NCI-H774 (cell line): ENCODE measurements at places on chromosomes 6 and 20.

DNA sequence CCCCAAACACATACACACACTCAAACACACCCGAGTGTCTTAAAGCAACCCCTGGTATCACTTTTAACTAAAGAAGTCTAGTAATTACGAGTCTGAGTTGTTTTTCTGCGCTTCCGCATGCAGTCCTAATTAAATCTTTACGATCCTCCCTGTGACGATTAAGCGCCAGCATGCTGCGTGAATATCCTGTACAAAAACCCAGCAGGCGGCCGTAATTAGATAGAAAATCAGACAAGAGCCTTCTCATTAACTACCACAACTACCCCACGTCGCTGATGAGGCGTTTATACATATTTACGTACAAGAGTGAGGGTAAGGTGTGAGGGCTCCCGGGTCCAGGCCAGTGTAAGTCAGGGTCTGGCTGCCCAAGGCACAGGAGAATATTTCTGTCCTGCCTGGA lies 8.1 kb downstream of the TFAP2B start:
- DNase-seq, result no peak

- no peak for DNase-seq
Measured at GRCh38 chr20:38112930-38113294, 52.2 kb downstream of the TGM2 start.

- DNase-seq, result no peak
Measured at GRCh38 chr6:5208471-5208971, 52.2 kb downstream of the LYRM4 start.

GRCh38 chr6:75044846-75045245 lies 161.0 kb downstream of the COL12A1 start:
- no peak for DNase-seq

- no peak for DNase-seq
Measured at GRCh38 chr6:30880698-30881252, 3.5 kb upstream of the DDR1 start.

- no peak for DNase-seq
Measured at GRCh38 chr6:106789428-106790148, 160.2 kb downstream of the QRSL1 start.

DNA sequence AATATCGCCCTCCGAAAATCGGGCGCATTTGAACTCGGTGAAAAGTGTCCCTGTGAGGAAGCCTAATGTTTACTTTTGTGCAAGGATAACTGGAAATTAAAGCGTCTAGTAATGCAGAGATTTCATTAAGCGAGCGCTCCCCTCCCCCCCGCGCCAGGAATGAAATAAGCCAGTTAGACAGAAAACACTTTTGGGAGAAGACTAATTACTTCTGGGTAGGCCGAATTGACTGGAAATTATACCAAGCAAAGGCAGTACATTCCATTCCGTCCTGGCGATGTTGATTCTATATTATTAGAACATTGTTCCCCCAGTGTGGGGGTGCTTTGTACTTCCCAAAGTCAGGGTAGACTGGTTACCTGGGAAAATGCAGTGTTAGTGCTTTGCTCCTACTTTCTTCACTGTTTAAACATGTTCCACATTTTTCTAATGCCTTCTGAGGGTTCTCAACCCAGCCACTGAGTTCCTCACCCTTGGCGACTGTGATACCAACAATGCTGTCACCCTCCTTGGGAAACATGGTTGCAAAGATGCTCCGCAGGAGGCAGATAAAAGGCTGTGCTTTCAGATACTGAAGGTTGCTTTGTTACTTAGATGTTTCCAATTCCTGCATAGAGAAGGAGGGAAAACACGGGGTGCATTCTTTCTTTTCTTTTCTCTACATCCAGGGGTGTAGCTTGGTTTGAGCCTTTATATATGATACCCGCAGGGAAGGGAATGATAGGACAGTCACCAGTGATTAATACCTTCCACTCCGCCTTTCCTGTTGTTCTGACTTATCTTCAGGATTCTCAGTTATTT lies 2.6 kb downstream of the GJA1 start:
- DNase-seq, result no peak

- DNase-seq, result no peak
Measured at GRCh38 chr6:103870970-103871369, 988.7 kb downstream of the HACE1 start.

- DNase-seq, result no peak
Measured at GRCh38 chr6:110826236-110827129, 11.2 kb upstream of the CDK19 start.

GRCh38 chr20:47306095-47306494 lies 50.4 kb downstream of the ZMYND8 start:
- no peak for DNase-seq

DNA sequence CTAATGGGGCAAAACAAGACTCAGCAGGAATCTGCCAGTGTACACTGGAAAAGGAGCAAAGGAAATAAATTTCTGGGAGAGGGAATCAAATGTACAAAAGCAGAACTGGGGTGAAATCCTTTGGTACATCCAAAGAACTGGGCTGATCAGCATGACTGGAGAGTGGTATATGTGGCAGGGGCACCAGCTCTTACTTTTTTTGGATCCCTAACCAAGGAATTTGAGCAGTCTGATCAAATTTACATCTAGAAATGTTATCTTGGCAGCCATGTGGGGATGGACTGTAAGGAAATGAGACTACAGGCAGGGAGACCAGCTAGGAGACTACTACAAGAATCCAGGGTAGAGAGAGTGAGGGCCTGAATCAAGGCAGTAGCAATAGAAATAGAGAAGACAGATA lies 1.2 kb upstream of the ZSCAN31 start:
- no peak for DNase-seq

- peak; percentile 23 for DNase-seq
Measured at GRCh38 chr20:51399006-51399890, 143.3 kb downstream of the NFATC2 start.

DNA sequence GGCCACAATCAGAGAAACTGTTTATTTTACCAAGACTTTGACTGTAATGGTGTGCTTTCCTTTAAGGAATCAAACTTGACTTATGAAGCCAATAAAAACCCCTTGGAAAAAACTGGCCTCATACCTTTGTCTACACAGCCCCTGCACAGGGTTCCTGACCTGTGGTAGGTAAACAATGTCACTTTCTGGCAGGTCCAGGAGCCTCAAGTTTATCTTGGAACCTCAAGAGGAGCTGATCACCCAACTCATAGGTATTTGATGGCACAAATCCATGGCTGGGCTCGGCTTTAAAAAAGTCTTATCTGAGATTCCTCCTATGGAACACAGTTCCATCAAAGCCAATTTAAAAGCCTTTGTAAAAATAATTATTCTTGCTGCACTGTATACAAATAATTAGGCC lies 61.0 kb downstream of the AGPAT4 start:
- no peak for DNase-seq

GRCh38 chr20:49276161-49276960 lies 1.5 kb downstream of the ZNFX1 start:
- peak; percentile 16 for DNase-seq

DNA sequence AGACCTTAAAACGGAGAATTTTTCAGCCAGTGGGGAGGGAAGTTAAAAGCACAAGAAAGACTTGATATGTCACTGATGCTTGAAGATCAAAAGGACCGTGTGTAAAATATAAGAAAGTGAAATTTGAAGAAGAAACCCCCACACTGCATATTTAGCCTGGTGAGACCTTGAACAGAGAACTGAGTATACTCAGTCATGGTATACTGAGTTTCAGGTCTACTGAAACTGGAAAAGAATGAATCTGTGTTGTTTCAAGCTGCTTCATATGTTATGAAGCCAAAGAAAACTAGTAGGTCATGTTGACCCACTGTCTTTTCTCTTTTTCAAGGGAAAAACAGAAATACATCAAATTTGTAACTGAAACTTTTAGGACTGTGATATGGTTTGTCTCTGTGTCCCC lies 443.8 kb upstream of the GJE1 start:
- DNase-seq, result no peak

DNA sequence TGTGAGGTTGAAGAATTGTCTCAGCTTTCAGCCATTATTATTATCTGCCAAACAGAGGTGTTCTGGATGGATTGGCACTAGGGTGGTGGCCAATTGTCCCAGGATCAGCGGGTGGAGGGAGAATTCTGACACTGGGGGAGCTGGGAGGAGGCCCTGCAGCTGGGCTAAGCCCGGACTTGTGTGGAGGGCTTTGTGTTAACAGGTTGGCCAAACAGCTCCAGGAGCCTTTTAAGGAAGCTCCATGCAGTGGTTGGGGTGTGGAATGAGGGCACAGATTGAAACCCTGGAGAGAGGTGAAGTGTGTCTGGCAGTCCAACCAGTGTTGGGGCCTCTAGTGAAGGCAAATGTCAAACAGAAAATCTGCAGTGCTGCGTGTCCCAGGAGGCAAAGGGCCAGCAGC lies 135.8 kb downstream of the IMPG1 start:
- DNase-seq, result no peak

- DNase-seq, result no peak
Measured at GRCh38 chr6:43402820-43403219, 24.5 kb upstream of the ABCC10 start.

DNA sequence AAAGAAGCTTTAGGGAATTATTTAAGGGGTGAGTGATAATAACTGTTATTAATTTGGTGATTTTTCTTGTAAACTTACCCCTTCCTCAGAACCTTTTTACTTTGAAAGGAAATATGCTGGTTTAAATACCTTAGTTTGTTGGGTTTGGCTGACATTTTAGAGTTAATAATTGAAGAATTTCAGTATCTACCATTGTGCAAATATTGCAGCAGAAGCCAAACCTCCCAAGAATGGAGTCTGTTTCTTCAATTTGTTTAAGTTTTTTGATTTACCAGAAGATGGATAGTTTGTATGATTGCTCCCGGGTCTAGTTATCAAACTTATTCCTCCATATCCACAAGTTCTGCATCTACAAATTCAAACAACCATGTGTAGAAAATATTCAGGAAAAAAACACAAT lies 77.1 kb downstream of the ATRN start:
- DNase-seq, result no peak

- DNase-seq, result peak; percentile 55
Measured at GRCh38 chr6:17584241-17584803, 15.8 kb upstream of the FAM8A1 start.

GRCh38 chr6:511488-512137 lies 120.1 kb downstream of the IRF4 start:
- DNase-seq, result no peak

GRCh38 chr20:17885544-17885943 lies 83.0 kb downstream of the SNX5 start:
- no peak for DNase-seq

DNA sequence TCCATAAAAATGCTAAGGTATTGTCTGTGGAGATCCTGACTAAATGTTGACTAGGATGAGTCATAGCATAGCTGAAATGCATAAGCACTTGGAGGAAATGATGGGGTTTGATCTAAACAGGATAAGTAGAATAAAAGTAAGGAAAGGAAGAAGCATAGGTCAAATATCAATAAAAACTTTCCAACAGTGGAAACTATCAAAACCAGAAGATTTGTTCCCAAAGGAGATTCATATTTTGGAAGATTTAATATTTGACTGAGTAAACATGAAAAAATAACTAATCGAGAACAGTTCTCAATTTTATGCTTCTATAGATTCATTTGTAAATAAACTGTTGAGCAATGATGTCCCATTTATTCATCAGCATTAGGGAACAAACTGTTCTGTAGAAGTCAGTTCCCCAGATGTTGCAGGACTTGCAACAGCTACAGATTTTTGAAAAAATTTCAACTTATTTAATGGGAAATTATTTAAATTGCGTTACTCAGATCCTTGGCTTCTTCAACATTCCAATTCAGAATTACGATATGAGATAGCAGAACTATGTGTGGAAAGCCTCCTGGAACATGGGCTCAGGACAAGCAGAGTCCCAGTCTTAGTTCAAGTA lies 133.7 kb upstream of the TBX18 start:
- no peak for DNase-seq

DNA sequence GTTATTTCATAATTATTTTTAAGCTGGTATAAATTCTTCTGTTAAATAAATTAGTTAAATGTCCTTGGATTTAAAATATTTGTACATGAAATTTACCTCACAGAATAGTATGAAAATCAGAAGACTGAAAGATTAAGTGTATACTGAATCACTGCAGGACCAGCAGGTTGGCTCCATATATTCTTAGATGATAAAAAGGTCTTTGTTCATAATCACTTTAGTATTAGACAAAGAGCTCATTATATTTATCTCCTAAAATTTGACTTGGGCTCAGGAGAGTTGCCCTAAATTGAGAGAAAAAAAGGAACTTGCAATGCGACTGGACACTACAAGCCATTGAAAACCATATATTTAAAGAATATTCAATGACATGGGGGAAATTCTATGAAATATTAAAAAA lies 766.4 kb upstream of the CITED2 start:
- no peak for DNase-seq
